ENCODE measurements at places on chromosomes 4 and X.

DNA sequence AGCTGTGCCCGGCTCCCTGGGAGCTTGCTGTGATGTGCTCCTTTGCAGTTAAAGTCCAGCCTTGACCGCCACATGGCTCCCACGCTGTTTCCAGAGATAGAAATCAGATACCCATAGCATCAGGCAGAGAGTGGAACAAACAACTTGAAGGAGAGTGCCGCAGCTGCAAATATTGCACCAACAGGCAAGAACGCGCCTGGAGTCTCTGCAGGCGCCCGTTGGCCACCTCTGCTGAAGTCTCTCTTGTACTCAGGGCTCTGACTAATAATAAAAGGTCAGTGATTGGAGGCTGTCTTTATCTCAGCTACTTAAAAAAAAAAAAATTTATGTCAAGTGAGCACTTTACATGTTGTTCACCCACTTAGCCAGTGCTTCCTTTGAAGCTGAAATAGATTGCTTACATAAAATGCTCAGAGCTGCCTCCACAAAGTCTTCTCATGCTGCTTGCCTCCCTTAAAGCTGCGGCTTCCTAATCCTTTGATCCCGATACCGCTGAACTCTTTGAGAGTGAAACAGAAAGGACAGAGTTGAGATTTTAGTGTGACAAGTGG is 30.9 kb upstream of the TENM3 start:
- no peak for DNase-seq

- no peak for DNase-seq
Measured at GRCh38 chr4:68349279-68349648, 626 bp downstream of the YTHDC1 start.

- no peak for DNase-seq
Measured at GRCh38 chr4:126807132-126807531, 825.6 kb upstream of the INTU start.

DNA sequence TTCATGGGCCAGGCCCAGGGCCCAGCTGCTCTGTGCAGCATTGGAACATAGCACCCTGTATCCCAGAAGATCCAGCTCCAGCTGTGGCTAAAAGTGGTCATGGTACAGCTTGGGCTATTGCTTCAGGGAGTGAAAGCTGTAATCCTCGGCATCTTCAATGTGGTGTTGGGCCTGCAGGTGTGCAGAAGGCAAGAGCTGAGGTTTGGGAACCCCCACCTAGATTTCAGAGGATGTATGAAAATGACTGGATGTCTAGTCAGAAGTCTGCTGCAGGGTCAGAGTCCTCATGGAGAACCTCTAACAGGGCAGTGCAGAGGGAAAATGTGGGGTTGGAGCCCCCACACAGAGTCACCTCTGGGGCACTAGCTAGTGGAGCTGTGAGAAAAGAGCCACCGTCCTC is 341.7 kb downstream of the PPP3CA start:
- DNase-seq, result no peak

- no peak for DNase-seq
Measured at GRCh38 chrX:25020391-25020904, 4.7 kb upstream of the ARX start.

DNA sequence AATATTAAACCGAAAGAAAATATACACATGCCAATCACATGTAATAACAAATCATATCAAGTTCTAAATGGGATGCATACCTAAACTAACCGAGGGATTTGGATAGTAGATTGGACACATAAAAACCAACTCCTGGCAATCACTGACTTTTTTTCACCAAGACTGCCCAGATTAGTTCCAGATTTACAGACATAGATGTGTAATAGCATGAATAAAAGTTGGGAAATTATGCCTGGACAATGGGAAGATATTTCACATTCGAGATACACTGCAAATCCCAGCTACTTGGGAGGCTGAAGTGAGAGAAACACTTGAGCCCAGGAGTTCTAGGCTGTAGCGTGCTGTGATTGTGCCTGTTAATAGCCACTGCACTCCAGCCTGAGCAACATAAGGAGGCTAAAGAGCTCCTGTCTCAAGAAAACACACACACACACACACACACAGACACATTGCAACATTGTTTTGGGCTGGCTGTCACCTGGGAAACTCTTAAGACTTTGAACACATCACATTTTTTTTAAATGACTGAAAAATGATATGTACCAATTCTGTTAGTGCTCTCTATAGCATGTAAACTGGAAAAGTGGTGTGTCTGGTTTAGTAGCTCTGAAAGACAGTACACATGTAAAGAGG is 5.7 kb downstream of the RAB40A start:
- no peak for DNase-seq
